NCI-H2227 treated with DMSO at 0.1 percent for 48 hours (cell line): ENCODE measurements at places on chromosomes 6 and 20.

- no peak for DNase-seq
These were observed 41.3 kb upstream of the TRAF3IP2 start for GRCh38 chr6:111646942-111647341.

- DNase-seq = no peak
These were observed 9.6 kb upstream of the TJAP1 start for GRCh38 chr6:43467752-43468151.

- no peak for DNase-seq
These were observed 7.5 kb upstream of the PLCB4 start for GRCh38 chr20:9061434-9061833.

- peak; percentile 82 for DNase-seq
These were observed 41.9 kb upstream of the NOL4L start for GRCh38 chr20:32626859-32627636.
